ENCODE measurements at places on chromosomes 4 and X.

DNA sequence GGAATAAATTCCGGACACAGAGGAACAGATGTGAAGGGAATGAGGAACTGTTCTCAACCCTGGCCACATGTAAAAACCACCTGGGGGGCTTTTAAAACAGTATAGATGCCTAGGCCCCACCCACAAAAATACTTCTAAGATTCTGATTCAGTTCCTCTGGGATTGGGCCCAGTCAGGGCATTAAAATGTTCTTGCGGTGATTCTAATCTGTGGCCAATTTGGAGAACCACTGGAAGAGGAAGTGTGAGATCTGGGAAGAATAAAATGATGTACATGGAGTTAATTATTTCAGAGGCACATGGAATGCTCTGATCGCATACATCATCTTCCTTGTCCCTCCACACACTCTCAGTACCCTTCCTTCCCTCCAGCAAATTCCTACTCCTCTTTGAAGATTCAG lies 192.2 kb downstream of the APBB2 start:
- DNase-seq, result no peak

- DNase-seq, result no peak
Observed at GRCh38 chr4:141022111-141022695, 111.1 kb downstream of the RNF150 start.

GRCh38 chrX:96704629-96705028 lies 20.0 kb downstream of the DIAPH2 start:
- DNase-seq, result no peak

DNA sequence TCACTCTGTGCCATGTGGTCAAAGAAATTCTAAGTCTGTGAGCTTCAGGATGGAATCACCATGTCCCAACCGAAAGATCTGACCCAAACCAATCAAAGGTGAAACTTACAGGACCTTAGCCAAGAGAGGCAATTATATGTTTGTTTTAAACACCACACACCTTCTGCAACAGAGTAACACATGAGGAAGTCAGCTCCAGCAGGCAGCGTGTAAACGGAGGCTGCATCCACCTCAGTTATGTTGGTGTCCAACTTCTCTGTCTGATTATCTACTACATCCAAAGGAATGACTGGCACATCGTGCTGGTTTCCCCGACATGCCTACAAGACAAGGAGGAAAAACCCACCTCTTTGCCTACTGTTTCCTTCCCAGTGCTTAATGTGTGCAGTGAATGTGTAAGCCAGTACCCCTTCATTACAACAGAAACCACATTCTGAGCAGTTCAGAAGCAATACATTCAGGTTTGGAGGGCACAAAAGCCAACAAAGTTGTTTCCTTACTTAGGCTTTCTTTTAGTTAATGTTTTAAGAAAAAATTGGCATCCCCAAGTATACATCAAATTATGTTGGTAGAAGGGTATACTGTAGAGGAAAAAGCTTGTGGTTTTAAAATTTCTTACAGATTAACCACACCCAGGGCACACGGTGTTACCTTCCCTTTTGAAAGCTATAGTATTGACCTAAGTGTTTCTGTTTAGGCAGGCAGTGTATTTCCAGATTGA lies 12.4 kb downstream of the CASP6 start:
- no peak for DNase-seq

DNA sequence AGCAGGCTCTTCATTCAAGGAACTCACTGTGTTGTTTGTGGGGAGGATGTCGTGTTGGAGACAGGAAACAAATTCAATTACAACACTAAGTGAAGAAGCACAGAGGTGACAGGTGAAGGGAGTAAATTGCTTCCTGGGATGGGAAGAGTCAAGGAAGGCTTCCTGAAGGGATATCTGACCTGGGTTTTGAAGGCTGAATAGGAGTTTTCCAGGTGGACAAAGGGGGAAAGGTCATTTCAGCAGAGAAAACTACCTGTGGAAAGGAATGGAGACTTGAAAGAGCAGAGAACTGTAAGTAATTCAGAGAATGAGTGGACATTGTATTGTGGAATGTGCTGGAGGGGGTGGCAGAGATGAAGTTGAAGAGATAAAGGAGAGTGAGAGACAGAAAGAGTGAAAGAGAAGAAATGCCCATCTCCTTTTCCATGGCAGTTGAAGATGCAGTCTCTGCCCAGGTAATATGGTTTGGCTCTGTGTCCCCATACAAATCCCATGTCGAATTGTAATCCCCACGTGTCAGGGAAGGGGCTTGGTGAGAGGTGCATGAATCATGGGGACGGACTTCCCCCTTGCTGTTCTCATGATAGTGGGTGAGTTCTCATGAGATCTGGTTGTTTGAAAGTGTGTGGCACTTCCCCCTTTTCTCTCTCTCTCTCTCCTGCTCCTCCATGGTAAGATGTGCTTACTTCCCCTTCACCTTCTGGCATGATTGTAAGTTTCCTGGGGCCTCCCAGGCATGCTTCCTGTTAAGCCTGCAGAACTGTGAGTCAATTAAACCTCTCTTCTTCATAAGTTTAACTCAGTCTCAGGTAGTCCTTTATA lies 205.7 kb upstream of the BCOR start:
- no peak for DNase-seq

GRCh38 chr4:165556383-165556782 lies 177.6 kb downstream of the CPE start:
- no peak for DNase-seq

DNA sequence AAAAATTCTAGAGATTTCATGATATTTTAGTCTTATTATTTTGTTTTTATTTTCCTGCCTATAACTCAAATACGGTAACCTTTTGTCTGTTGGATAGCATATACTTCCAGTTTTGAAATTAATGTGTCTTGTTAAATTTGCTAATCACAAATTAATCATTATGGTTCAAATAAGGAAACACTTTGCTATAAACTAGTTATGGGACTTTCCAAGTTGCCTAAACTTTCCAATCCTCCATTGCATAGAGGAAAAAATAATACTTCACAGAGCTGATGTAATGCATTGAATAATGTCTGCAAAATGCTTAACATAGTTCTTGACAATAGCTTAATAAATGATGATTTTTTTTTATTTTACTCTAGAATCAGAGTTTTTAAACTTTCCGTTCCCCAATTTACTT lies 4.7 kb downstream of the GUCY1B1 start:
- DNase-seq, result no peak

- no peak for DNase-seq
Observed at GRCh38 chr4:141121101-141121500, 12.2 kb downstream of the RNF150 start.

DNA sequence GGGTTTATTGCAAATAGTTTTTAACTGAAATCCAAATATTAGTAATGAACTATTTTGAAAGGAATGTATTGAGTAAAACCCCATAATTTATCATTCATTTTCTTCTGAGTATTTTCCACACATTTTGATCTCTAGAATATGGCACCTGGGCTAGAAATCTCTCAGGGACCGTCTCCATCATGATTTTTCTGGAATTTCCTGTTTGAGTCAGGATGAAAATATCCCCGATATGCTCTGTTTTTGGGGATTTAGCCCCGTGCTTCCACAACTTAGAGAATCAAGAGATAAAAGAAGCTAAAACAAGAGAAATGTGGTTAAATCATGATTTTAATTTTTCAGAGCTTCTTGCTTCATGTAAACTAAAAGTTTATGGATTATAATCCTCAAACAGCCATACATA lies 114.2 kb downstream of the SPCS3 start:
- DNase-seq, result no peak

GRCh38 chrX:46967547-46967946 lies 55.3 kb downstream of the JADE3 start:
- no peak for DNase-seq

DNA sequence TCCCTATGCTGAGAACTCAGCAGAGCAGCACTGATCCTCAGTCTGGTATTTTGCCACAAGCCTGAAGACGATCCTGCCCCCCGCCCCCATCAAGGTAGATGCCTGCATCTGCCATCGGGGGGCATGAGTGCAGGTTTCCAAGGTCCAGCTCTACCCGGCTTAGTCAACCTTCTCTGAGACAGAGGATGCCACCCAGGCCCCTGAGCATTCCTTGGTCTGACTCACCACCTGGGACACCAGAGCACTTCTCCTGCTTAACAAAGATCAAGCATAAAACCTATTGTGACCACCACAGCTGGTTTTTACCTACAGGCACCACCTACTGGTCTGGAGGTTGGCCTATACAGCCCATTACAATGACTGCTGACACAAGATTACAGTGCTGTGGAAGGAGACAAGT lies 1168.1 kb downstream of the PCDH19 start:
- no peak for DNase-seq

- no peak for DNase-seq
Observed at GRCh38 chrX:119885554-119886428, 9.9 kb upstream of the AKAP14 start.

- no peak for DNase-seq
Observed at GRCh38 chrX:131571348-131571747, 27.5 kb downstream of the OR13H1 start.

- DNase-seq, result no peak
Observed at GRCh38 chr4:68858039-68858438, 42.2 kb downstream of the UGT2B10 start.

Measured in vagina (tissue), 2 donors.